ENCODE measurements at places on chromosomes 11 and 22.

GRCh38 chr11:79481795-79482194 lies 41.0 kb upstream of the TENM4 start:
- no peak for DNase-seq

DNA sequence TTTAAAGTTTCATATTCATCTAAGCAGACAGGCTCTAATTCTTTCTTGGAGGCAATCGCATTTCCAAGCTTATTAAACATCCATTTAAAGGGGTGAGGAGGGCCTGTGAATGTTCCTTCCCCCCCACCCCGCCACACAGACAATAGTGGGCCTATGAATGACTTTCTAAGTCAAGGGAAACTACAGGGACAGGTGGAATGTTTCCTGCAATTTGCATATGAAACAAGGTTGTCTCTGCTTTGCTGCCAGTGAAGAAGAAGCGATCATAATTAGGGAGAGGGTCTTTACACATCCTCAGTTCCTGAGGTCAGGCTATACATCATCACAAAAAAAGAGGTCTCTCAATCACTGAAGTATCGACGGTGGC lies 127.9 kb upstream of the OPCML start:
- DNase-seq: no peak

GRCh38 chr11:72241291-72241781 lies 2.6 kb downstream of the PHOX2A start:
- no peak for DNase-seq

- DNase-seq: no peak
These were observed 82.4 kb downstream of the BCR start for GRCh38 chr22:23262518-23263332.

- DNase-seq: no peak
These were observed 18.0 kb downstream of the TBRG1 start for GRCh38 chr11:124640666-124641065.

GRCh38 chr11:15565880-15566279 lies 451.2 kb downstream of the INSC start:
- DNase-seq: no peak

DNA sequence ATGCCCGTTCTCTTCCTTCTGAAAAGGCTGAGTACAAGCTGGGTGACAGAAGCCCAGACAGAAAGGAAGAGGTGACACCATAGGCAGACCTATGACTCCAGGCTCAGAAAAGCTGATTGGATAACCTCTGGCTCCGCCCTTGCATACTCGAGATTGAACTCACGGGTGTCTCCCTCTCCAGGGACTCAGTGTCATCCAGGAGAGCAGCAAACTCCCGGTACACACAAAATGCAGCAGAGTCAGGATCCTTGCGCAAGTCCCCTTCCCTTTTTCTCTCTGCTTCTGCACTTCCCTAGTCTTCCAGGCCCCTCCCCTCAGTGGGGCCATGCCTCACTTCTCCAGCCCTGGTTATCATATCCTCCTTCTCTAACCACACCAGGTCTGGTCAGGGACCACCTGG lies 9.8 kb downstream of the SCN4B start:
- no peak for DNase-seq

- no peak for DNase-seq
These were observed 403.8 kb downstream of the CNTN5 start for GRCh38 chr11:99424313-99425084.

GRCh38 chr11:19642185-19643158 lies 70.2 kb upstream of the NAV2 start:
- no peak for DNase-seq

- DNase-seq: no peak
These were observed 26.9 kb upstream of the TP53I11 start for GRCh38 chr11:44977493-44977984.

GRCh38 chr11:110096496-110096895 lies 3.3 kb downstream of the ZC3H12C start:
- DNase-seq: no peak

DNA sequence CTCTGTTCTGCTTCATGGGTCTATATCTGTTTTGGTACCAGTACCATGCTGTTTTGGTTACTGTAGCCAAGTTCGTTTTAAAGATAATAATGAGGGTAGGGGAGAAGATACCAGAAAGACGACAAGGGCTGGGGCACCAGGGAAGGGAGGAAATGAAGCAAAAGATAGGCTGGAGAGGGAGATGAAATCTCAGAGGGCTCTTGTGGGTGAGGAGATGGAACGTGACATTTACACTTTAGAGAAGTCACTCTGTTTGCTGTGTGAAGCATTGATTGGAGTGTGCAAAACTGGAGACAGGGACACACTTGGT lies 33.5 kb downstream of the OR4D9 start:
- no peak for DNase-seq

DNA sequence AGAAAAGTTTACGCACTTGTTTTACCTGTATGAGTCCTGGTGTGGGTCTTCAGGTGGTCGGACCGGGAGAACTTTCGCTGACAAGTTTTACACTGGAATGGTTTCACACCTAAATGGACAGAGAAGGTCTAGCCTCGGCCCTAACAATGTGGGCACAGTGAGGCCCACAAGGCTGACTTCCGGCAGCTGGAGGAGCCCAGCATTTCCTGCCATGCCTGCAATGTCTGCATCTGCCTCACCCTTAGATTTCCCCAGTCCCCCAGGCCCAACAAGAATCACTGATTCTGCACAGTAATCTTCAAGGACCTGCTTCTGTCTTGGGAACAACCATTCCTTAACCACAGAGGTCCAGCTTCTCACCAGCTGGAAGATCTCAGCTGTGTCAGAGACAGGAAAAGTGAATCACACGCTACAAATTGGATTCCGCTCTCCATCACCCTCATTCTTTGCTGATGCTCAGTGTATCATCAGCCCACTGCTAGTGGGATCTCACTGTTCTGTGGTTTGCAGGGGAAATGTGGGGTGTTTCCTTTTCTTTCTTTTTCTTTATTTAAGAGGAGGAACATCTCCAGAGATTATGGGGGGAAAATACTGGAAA lies 43.3 kb downstream of the WT1 start:
- no peak for DNase-seq
